Activated naive CD4-positive, alpha-beta T cell treated with Interleukin-2 at 50 U/mL for 16 hours (primary cell): ENCODE measurements at places on chromosomes 1 and 21.

- DNase-seq, result no peak
These were observed 24.9 kb downstream of the AHCTF1 start for GRCh38 chr1:246906833-246907232.

DNA sequence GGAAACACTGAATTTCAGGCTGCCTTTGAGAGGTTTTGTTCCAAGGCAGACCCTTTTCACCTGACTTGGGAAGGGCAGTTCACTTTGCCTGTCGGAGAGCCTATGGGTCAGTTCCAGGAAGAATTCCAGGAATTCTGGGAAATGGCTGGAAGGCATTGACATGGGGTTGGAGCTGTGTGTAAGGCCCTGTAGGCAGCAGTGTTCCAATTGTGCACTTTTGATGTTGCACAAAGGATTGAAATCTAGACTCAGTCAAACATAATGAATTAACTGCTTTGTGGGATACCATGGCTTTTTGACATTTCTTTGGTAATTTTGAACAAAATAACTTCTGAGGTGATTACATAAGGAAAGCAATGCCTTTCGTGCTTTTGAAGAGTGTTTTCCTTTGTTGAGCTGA lies 184.6 kb downstream of the SDCCAG8 start:
- DNase-seq, result no peak

DNA sequence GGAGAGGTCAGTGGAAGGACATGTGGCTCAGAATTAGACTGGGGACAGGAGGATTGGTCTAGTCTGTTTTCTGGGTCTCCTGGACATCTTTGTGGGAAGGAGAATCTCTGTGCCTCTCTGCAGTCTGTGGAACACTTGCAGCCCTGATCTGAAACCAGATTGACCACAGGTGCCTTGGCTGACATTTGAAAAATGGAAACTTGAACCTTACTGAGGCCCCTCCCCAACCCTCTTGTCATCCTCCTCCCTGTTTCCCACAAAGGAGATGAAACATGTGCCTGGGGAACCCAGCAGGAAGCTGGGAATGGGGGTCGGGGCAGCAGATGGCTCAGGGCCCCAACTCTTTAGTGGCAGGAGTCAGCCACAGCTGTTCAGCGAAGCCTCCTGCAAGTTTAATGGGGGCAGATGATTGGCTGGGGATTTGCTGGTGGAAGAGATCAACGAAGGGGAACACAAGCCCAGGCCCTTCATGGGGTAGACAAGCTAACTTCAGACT lies 18.1 kb downstream of the VASH2 start:
- DNase-seq, result no peak

GRCh38 chr21:44818640-44819011 lies 764 bp upstream of the SUMO3 start:
- DNase-seq, result no peak

GRCh38 chr1:93021539-93022134 lies 57.4 kb upstream of the MTF2 start:
- DNase-seq, result no peak

GRCh38 chr1:85484264-85484663 lies 19.3 kb upstream of the DDAH1 start:
- no peak for DNase-seq
